ENCODE measurements at places on chromosomes 3 and 15. TPM values are rescaled to one million over a fixed set of nuclear protein-coding genes. Genes with fewer than 3 reads are reported as not detected.

Gene ATG3
- 60.7 TPM for total RNA-seq

GRCh38 chr3:72308641-72309040, 523.7 kb upstream of the PROK2 start:
- no peak for DNase-seq

GRCh38 chr3:105747060-105747541, 121.7 kb downstream of the CBLB start:
- DNase-seq: peak; percentile 42

Gene AADACL2
- total RNA-seq: not detected

- peak; percentile 69 for DNase-seq
Measured at GRCh38 chr3:39808467-39809180, 785 bp upstream of the MYRIP start.

GRCh38 chr3:18423401-18424212, 1.5 kb downstream of the SATB1 start:
- peak; percentile 77 for DNase-seq

Gene SLC27A2
- total RNA-seq: 0.06 TPM

- DNase-seq: no peak
Measured at GRCh38 chr15:25774871-25775270, 88.3 kb downstream of the ATP10A start.

GRCh38 chr15:53126144-53126543, 336.0 kb upstream of the ONECUT1 start:
- DNase-seq: no peak

Measured in G401 (cell line).